ENCODE measurements at places on chromosomes 6 and 20.
A peak's percentile ranks its signal among the peaks of the same experiment; 100 is the strongest.

DNA sequence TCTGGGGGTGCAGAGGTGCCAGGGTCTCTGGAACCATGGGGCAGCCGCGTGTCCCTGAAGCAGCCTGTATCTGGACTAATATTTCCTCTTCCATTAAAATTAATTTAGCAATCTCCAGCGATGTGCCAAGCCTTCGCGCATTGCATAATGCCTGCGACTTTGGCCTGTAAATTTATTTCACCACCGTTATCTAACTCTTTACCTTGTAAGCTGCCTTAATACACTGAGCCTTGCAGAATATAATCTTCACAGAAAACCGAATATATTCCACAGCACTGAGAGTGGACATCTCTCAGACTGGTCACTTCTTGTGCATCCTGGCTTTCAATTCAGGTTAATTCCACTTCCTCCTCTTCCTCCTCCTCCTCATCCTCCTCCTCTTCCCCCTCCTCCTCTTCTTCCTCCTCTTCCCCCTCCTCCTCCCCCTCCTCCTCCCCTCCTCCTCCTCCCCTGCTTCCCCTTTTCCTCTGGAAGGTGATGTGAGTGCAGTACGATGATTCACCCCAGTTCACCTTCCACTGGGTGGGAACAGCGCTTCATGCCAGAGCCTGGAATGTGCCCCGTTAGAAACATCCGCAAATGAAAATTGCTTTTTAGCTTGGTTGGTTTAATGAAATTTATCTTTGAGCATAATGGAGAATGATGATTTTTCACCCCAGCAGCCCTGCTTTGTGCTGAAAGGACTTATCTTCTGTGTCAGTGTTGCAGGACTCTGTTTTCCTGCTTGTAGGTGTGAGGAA, 101.4 kb downstream of the CDH4 start:
- DNase-seq, result no peak

- no peak for DNase-seq
Measured at GRCh38 chr6:132927713-132928112, 113.3 kb downstream of the RPS12 start.

DNA sequence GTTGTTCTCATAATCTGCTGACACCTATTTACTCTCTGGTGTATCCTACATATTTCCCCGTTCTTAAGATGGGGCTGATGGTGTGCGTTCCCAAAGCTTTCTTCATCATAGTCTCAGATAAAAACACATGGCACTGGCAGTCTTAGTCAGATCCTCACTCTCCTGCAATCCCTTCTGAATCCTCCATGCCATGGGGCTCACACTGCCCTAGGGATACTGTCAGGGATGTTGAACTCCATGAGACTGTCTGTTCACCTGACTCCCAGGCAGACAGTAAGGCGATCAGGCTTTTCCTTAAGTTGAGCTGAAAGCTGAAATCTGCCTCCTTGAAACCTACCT, 76.0 kb downstream of the SLX4IP start:
- no peak for DNase-seq

- DNase-seq, result no peak
Measured at GRCh38 chr20:24957326-24958016, 8.4 kb downstream of the CST7 start.

GRCh38 chr20:1144401-1145172, 26.2 kb downstream of the PSMF1 start:
- no peak for DNase-seq

- DNase-seq, result no peak
Measured at GRCh38 chr20:37341632-37342031, 4.3 kb upstream of the SRC start.

- DNase-seq, result peak; percentile 37
Measured at GRCh38 chr6:168372889-168373288, 53.3 kb upstream of the DACT2 start.

GRCh38 chr6:56595490-56596122, 47.1 kb downstream of the DST start:
- peak; percentile 72 for DNase-seq

DNA sequence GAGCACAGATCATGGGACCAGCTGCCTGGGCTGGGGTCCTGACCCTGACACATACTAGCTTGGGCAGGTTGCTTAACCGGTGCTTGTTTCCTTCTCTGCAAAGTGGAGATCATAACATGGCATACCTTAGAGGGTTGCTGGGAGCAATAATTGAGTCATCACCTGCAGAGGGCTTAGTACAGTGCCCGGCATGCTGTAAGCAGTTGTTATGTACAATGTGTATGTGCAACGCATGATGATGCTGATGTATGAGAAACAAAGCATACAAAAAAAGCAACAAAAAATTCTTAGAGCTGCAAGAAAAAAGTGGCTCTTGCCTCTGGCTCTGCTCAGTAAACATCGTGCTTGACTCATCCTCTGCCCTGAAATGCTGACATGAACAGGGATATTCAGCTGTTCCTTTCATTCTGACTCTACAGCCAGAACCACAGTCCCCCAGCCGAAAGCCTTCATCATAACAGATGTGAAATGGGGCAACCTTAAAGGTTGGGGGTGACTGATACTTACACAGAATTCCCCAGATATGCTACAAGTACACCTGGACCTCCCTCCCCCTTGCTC, 91.7 kb downstream of the CLIC5 start:
- no peak for DNase-seq

DNA sequence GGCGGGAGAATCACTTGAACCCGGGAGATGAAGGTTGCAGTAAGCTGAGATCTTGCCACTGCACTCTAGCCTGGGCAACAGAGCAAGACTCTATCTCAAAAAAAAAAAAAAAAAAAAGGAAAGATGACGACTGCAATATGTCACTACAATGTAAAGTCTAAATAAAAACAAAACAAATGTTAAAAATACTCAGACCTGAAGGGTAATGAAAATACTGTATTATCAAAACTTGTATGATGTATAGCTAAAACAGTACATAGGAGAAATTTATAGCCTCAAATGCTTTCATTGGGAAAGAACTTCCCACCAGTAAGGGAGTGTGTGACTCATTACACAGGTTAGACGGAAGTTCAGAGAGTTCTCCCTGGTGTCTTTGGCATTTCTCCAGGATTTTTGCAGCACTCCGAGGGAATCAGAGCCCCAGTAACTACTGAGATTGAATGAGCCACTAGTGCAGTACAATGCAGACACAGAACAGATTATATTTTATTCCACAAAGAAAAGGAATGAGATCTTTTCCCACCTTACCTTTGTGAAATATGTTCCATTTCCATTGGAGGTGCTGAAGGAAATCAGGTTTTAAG, 12.5 kb upstream of the RALGAPB start:
- DNase-seq, result peak; percentile 54

- peak; percentile 81 for DNase-seq
Measured at GRCh38 chr6:19838442-19839236, 1.5 kb downstream of the ID4 start.

- no peak for DNase-seq
Measured at GRCh38 chr20:41347523-41348429, 7.2 kb downstream of the LPIN3 start.

DNA sequence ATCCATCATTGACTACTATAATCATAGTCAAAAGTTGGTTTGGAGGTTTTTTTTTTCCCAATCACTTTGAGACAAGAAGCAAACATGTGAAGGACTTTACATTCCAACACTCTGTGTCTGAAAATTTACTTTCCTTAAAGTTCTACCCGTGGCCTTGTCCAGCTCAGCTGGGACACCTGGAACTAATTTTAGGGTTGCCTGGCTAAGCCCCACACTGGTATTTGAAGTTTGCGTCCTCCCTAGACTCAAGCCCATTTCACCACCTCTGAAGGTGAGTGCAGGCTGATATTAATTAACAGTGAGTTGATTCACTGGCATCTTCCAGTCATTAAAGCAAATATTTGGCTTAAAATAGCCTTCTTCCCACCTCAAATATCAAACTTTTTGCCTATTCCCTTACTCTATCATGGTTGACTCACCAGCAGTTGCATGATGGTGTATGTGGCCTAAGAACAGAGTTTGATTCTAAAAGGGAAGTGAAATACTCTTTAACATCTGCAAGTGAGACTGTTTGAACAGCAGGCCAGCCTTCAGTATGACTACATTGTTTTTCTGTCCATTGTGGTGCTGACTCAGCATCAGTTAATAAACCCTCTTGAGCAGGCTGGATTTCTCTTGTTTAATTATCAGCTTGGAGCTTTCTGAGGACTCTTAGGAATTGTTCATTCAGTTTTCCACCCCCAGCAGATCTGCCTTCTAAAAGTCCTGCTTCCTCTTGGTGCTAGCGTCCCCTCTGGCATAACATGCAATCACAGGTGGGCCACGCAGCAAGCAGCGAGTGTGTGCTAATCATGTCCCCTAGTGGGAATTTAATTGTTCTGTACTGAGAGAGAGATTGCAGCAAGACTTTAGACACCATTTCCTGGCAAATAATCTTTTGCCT, 1.8 kb upstream of the PRDM1 start:
- peak; percentile 51 for DNase-seq

- DNase-seq, result no peak
Measured at GRCh38 chr20:43748274-43748673, 21.5 kb upstream of the GTSF1L start.

- DNase-seq, result no peak
Measured at GRCh38 chr20:37413379-37413778, 67.4 kb downstream of the SRC start.

DNA sequence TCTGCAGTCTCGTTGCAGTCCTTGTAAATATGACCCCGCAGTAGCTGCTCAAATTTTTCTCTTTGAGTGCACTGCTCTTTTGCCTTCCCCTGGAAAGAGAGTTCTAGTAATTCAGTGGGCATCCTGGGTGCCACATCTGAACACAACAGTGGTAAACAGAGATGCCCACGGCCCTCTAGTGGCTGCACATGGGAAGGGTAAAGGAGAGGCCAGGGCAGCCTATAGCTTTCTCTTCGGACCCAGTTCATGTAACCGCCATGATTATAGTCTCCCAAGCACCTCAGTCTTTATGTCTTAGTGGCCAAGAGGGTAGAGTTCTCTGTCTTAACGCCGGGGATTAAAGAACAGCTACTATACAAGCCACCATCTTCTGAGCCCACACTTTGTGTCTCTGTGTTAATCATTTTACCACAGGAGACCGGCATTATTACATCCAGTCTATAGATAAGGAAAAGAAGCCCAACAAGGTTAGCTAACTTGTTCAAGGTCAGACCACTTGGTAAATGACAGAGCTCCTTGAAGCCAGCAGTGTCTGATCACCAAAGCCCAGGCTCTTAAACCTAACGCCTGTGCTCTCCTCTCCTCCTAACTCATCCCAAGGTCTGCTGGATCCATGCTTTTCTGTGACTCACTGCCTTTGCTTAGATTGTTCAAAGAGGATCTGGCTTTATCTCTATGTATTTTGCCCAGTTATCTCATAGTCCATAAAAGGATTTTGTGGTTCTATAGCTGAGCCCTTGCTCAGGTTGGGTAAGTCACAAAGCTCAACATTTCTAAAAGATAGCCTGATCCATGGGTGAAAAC, 81.8 kb downstream of the ISM1 start:
- DNase-seq, result peak; percentile 51

- peak; percentile 54 for DNase-seq
Measured at GRCh38 chr6:149026530-149026942, 279.7 kb downstream of the UST start.

DNA sequence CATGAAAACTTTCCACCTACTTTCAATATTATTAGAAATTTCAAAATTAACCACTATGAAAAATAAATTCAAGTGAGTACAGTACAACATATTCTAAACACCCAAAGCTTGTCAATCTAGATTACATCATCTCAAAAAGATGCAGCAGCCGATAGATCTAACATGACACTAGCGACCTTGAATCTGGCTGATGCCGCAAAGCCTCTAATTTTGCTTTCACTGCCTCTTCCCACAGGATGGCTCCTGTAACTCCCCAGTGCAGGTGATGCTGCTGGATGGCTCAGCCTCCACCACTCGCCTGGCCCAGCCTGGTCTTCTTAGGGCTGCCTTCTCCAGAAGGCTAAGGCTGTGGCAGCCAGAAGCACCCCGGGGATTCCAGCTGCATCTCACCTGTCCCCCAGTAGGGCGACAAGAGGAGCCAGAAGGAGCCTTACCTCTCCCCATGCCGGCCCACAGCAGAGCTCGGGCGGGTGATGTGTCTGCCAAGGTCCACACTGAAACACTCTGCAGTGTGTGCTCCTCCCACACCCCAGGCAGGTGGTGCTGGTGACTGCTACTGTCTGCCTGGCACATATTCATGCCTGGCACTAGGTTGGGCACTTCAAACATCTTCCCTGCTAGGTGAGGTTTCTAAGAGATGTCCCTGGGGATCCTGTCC, 82.1 kb downstream of the SLC23A2 start:
- DNase-seq, result no peak

- no peak for DNase-seq
Measured at GRCh38 chr20:46377518-46377917, 28.9 kb downstream of the ELMO2 start.

DNA sequence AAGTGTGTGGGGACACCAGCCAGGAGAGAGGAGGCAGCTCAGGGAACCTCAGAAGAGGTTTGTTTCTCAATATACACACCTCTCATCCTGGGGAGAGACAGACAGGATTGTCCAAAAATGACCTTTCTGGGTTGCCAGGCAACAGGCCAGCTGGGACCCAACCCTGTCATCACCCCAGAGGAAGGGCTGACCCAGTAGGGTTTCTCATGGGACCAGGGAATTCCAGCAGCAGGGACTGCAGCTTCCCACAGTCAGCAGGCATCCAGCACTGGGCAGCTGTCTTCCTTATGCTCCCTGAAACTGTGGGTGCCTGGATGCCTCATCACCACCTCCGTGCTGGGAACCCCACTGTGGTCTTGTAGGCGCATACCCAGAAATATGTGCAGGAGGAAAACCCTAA, 1.3 kb downstream of the C20orf202 start:
- no peak for DNase-seq

DNA sequence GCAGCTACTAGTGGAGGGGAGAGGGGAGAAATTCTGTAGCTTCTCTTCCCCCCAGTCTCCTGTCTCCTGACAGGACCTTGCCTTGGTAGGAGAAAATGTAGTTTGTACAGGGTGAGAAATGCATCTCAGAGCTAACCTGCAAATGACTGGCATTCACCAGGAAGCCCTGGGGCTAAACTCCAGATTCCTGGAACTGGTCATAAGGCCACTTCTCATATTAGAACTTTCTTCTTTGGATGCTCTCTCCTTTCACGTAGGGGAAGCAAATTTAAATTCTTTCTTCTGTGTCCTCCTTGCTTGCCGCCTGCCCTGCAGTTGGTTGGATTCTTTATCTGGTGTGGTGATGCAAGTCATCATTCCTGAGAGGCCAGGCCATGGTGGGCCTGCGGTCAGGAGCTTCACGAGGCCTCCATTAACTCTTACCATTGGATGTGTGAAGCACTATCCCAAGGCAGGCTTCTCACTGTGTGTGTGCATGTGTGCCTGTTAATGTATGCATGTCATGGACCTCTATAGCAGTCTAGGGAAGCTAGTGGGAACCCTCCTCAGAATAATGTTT, 182.0 kb downstream of the PHF3 start:
- no peak for DNase-seq

GRCh38 chr20:51462566-51463276, 79.8 kb downstream of the NFATC2 start:
- DNase-seq, result no peak

- DNase-seq, result peak; percentile 44
Measured at GRCh38 chr6:68572525-68572924, 62.6 kb upstream of the ADGRB3 start.

- DNase-seq, result no peak
Measured at GRCh38 chr20:1371202-1371782, 21.6 kb downstream of the FKBP1A start.

- no peak for DNase-seq
Measured at GRCh38 chr20:38728191-38728781, 4.0 kb downstream of the SLC32A1 start.

All from COR-L47 (cell line).